ENCODE measurements at places on chromosomes 3 and 15.

- no peak for DNase-seq
These were observed 16.3 kb downstream of the ACOX2 start for GRCh38 chr3:58520403-58521335.

- DNase-seq: no peak
These were observed 123.3 kb upstream of the GBE1 start for GRCh38 chr3:81884791-81885190.

DNA sequence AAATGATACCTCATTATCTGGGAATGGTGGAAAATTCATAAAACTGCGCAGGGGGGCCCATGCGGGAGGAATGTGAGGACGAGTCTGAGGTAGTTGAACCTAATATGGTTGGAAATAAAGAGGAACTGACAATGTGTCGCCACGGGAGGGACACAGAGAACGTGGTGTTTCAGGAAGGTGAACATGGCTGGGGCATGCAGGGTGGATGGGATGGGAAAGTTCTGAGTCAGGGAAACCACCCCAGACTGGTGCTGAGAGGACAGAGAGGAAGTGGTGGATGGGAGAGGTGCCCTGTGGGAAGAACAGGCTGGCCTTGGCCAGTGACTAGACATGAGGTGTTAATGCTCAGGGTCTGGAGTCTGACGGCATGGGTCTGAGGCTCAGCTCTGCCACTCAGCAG is 137.1 kb upstream of the WNT5A start:
- DNase-seq: no peak

DNA sequence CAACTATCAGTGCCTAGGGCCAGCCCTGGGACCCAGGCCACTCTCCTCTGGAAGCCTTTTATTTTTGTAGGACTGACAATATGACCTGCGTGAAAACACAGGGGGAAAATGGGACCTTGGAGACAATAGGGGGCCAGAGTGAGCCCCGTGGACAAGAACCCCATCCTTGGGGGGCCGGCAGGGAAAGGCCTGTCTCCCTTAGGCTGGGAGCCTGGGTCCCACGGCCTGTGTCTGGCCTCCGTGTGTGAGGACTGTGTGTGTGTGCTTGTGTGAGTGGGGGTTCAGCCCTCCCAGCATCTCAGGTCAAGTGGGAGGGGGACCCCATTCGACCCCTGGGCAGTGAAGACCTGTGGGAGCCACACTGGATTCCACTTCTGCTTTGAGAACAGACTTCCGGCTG is 53.3 kb downstream of the EXOG start:
- DNase-seq: no peak

- DNase-seq: no peak
These were observed 30.7 kb upstream of the CHRNB4 start for GRCh38 chr15:78671626-78672211.

Data from activated naive CD4-positive, alpha-beta T cell (primary cell).